ENCODE measurements at places on chromosomes 1 and 21.
A peak's percentile ranks its signal among the peaks of the same experiment; 100 is the strongest.

DNA sequence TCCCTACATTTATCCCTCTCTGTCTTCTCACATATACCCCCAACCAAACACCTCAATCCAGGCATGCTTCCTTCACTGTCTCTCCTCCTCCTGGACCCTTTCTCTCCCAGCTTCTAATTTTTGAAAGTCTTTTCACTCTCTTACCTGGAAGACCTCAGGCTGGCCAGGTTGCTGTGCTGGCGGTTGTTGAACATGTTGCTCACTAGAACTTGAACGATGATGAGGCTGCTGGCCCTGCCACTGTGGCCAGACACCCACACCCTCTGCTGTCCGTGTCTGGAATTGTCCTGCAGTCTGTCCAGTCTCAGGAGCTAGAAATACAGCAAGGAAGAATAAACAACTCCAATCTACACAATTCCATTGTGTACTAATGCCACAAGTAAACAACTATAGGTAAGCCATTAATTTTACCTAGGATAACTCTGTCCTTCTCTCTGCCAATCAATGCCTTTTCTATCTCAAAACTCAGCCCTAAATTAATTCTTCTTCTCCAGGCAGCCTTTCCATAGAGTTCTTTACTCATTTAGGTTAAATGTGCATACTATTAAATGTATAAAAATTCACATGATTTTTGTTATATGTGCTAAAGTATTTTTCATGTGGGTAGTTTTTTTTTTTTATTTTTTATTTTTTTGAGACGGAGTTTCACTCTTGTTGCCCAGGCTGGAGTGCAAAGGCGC lies 5.1 kb upstream of the CTSK start:
- peak; percentile 83 for DNase-seq

GRCh38 chr1:176033474-176033873 lies 173.6 kb downstream of the COP1 start:
- DNase-seq = no peak

GRCh38 chr1:184403961-184404726 lies 17.3 kb downstream of the C1orf21 start:
- no peak for DNase-seq

DNA sequence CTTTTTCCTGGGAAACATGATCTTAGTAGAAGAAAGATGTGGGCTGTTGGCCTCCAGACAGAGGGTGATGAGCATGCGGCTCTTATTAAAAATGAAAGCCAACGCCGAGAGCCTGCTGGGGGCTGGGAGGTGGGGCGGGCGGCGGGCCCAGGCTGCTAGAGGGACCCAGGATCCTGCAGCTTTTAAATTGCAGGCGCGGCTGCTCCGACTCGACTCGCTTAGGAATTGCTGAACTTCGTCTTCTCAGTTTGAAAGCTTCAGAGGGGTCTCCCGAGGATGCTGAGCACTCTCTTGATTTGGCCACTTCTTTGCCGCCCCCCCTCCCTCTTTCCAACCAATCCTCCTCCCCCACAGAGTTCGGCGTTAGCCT lies 1.2 kb downstream of the AGPAT3 start:
- peak; percentile 76 for DNase-seq

DNA sequence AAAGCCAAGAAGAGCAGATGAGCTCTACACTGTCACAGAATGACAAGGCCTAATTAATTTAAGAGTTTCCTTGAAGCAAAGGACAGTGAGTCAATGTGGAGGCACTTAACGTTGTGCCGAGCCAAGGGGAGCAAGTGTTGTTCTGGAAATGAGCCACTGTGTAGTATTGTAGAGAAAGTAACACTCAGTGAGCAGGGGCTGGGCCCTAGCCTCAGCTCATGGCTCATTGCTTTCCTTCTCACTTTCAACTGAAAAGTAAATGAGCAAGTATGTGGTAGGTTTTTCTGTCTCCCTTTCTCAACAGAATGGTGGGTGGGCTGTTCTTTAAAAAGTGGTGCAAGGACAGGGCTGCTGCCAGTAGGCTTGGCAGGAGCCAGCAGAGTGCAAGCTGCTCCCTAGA lies 11.8 kb upstream of the KIAA0040 start:
- no peak for DNase-seq

GRCh38 chr1:58884706-58885661 lies 101.1 kb upstream of the JUN start:
- DNase-seq = peak; percentile 77

GRCh38 chr1:17239420-17239819 lies 9.5 kb upstream of the PADI3 start:
- no peak for DNase-seq

- peak; percentile 63 for DNase-seq
Observed at GRCh38 chr1:171898941-171899340, 57.6 kb downstream of the DNM3 start.

GRCh38 chr1:223508796-223509195 lies 115.6 kb downstream of the CCDC185 start:
- no peak for DNase-seq

DNA sequence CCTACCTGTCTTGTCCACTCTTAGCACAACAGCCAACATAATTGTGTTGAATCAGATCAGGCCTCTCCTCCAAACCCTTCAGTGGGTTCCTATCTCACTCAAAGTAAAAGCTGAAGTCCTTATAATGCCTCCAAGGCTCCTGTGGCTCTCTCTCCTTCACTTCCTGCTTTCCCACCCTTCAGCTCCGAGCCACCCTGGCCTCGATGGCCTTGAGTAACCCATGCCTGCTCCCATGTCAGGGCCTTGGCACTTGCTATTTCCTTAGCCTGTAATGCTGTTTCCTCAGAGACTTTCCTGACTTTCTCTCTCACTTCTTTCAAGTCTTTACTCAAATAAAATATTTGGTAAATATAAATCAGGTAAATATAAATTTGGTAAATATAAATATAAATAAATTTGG lies 8.1 kb upstream of the PLEKHM2 start:
- no peak for DNase-seq

GRCh38 chr1:2431103-2431502 lies 18.7 kb upstream of the PEX10 start:
- no peak for DNase-seq

- DNase-seq = no peak
Observed at GRCh38 chr1:198986036-198986435, 347.2 kb downstream of the PTPRC start.

Measured in sciatic nerve (tissue), 2 donors.